B cell (primary cell): ENCODE measurements at places on chromosomes 11 and 22.

GRCh38 chr11:108961095-108961494 is 296.2 kb downstream of the DDX10 start:
- H3K4me3 ChIP-seq, result no peak overlapping the region
- no peak overlapping the region for H3K27ac ChIP-seq
- H3K27me3 ChIP-seq, result no peaks in the 10 kb centered on the region
- no peak for DNase-seq
- H3K36me3 ChIP-seq, result no peaks in the 10 kb centered on the region

GRCh38 chr22:39147335-39148025 is 5.0 kb downstream of the CBX7 start:
- peaks cover 22% of the 10 kb centered on the region for H3K36me3 ChIP-seq
- no peak overlapping the region for H3K4me3 ChIP-seq
- H3K27ac ChIP-seq, result peak overlapping the region; percentile 97
- DNase-seq, result no peak

DNA sequence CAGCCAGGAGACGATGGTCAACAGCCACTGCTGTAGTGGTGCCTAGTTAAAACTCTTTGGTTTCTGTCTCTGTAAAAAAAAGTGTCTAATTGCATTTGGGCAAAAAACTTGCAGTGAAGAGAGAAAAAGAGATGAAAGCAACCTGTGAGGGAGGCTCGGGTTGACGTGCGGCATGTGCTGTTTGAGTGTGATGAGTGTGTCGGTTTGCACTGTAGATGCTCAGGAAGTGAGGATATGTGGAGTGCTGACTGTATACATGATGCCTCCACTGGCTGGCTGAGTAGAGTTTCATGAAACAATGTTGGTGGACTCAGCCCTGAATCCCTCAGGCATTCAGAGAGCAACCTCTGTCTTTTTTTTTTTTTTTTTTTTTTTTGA is 4.3 kb upstream of the DGCR6L start:
- peaks cover 11% of the 10 kb centered on the region for H3K4me1 ChIP-seq
- no peak for DNase-seq
- no peak overlapping the region for H3K27ac ChIP-seq
- H3K36me3 ChIP-seq, result no peaks in the 10 kb centered on the region

DNA sequence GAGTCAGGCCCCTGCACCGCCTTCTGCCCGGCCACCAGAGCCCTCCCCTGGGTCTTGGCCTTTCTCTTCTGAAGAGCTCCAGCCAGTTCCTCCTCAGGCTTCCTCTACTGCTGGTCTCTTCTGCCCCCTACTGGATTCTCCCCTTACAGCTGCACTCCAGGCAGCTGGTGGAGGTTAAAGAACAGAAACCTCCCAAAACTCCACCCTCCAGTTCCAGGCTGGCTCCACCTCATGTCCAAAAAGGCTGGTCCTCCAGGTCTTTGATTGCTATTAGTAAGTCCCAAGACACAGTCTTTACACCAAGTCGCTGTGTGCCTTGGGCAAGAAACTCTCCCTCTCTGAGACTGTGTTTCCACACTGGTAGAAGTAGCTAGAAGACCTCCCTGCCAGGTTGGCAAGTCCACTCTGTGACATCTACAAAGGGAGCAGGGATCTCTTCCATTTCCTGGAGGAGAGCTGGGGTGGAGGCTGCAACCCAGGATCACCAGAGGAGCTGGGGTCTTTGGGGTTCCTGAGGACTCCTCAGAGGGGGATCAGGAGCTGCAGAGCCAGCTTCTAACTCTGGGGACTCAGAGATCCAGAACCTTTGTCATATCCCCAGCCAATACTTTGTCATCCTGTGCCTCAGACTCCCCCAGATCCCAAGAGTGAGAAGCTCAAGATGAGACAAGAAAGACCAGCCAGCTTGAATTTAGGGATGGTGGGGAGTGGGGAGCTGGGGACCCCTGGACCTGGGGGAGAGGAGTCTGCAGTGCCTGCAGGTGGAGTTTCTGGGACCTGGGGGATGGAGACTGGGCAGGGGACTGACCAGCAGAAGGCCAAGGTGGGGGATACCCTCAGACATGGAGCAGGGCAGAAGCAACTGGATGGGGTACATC is 3.4 kb upstream of the IGLL5 start:
- DNase-seq, result peak; percentile 86
- H3K36me3 ChIP-seq, result no peaks in the 10 kb centered on the region
- peaks cover 6% of the 10 kb centered on the region for H3K27me3 ChIP-seq
- peak overlapping the region; percentile 56 for H3K27ac ChIP-seq
- H3K4me1 ChIP-seq, result peaks cover 83% of the 10 kb centered on the region

DNA sequence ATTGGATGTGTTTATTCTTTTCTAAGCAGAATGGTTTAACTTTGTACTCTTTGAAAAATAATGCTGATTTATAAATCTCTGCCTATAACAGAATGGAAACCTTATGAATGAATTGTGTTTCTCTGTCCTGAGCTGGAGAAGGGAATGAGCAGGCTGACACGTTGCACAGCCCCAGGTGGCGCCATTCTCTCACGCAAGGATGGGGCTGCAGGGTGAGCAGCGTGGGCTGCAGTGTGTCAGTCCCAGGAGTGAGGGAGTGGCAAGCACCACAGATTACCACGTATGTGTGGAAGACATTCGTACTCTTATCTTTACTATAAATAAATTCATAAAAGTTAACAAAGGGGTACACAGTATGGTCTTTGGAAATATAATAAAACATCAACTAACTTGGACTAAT is 33.4 kb downstream of the FDX1 start:
- H3K4me1 ChIP-seq, result no peaks in the 10 kb centered on the region
- no peak overlapping the region for H3K4me3 ChIP-seq
- no peak overlapping the region for H3K27ac ChIP-seq
- H3K36me3 ChIP-seq, result peaks cover 5% of the 10 kb centered on the region

DNA sequence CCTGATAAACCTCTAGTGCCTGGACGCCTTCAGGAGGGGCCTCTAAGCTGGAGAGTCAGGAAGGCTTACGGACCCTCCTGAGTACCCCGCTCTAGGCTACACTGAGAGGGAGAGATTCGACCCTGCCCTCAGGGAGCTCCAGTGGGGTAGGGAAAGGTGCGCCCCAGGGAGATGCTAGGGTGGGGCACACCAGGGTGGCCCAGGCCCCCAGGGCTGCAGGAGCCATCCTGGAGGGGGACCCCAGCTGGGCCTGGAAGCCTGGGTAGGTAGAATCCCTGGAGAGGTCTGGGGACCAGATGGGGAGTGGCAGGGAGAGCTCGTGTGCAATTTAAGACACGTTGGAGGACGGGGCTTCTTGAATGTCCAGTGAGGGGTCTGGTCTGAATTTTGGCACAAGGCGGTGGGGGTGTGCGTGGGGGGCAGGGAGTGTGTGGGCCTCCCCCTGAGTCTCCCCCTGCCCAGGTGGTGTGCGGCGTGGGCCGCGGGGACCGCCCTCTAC is 4.7 kb downstream of the CARNS1 start:
- no peaks in the 10 kb centered on the region for H3K27me3 ChIP-seq
- H3K4me3 ChIP-seq, result peak overlapping the region; percentile 63
- no peak for DNase-seq
- peaks cover 57% of the 10 kb centered on the region for H3K4me1 ChIP-seq
- H3K27ac ChIP-seq, result peak overlapping the region; percentile 43
- H3K36me3 ChIP-seq, result no peaks in the 10 kb centered on the region

DNA sequence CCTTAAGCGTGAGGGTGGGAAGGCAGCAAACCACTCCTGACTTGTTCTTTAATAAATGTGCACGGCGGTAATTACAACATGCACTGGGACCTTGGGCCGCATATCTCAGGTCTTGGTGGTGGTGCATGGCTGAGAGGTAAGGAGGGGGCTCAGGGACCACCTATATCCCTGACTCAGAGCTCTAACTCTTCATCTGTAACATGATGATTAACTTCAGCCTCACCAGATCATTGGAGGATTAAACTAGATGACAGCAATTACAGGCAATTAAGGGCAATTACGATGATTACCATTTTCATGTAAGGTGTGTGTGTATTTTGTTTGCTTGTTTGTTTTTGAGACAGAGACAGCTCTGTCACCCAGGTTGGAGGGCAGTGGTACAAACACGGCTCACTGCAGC is 45.0 kb downstream of the FBLN1 start:
- no peak overlapping the region for H3K27ac ChIP-seq
- no peaks in the 10 kb centered on the region for H3K27me3 ChIP-seq
- H3K4me1 ChIP-seq, result peaks cover 4% of the 10 kb centered on the region
- no peak for DNase-seq
- H3K36me3 ChIP-seq, result no peaks in the 10 kb centered on the region

GRCh38 chr11:96567176-96567575 is 177.4 kb downstream of the JRKL start:
- no peak overlapping the region for H3K27ac ChIP-seq
- DNase-seq, result no peak
- no peak overlapping the region for H3K4me3 ChIP-seq
- no peaks in the 10 kb centered on the region for H3K4me1 ChIP-seq
- H3K27me3 ChIP-seq, result no peaks in the 10 kb centered on the region
- no peaks in the 10 kb centered on the region for H3K36me3 ChIP-seq
